ENCODE measurements at places on chromosomes 5 and 9.

- peaks cover 9% of the 10 kb centered on the region for H3K4me1 ChIP-seq
Observed at GRCh38 chr5:108259306-108259705, 122.6 kb downstream of the FBXL17 start.

DNA sequence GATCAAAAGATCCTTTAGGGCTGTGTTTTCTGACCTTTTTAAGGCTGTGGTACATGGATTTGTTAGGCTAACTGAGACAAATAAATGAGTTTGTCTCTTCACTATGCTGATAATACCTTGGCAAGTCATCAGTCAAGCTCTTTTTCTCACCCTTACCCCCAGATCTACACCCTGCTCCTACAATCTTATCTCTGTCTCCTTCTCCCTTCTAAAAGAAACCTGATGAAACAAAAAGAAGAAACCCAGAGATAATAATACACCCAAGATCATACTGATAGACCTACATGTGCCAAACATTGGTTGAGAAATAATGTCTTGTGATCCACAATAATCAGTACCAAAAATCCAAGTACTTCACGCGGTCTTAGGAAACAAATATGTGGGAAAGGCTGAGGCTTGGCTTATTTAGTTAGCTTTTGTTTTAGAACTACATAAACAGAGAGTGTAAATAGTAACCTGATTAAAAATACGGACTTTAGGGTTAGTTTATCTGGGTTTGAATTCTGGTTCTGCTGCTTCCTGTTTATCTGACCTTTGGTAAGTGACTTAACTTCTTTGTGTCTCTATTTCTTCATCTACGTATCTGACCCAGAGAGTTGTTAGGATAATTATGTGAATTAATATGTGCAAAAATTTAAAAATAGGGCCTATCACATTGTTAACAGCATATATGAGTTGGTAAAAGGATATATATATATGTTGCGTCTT, 24.8 kb upstream of the PDCD1LG2 start:
- H3K4me1 ChIP-seq, result peaks cover under 1% of the 10 kb centered on the region
- no peaks in the 10 kb centered on the region for H3K27me3 ChIP-seq
- no peak for DNase-seq
- H3K27ac ChIP-seq, result no peak overlapping the region
- H3K4me3 ChIP-seq, result no peak overlapping the region
- no peaks in the 10 kb centered on the region for H3K36me3 ChIP-seq

DNA sequence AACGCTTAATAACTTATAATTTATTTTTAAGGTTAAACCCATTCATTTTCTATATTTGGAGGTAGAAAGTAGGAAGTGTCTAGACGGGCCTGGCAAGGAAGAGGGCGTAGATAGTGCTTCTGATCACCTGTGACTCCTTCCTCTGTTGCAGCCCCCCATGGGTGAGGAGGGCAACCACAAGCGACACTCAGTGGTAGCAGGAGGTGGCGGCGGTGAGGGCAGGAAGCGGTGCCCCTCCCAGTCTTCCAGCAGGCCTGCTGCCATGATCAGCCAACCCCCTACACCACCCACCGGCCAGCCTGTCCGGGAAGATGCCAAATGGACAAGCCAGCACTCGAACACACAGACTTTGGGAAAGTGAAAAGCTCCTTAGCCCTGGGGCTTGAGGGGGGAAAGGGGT, 36.7 kb downstream of the FAXDC2 start:
- H3K36me3 ChIP-seq, result peaks cover 71% of the 10 kb centered on the region
- peak; percentile 15 for DNase-seq
- H3K27ac ChIP-seq, result peak overlapping the region; percentile 57
- H3K27me3 ChIP-seq, result no peaks in the 10 kb centered on the region

GRCh38 chr9:124474151-124474550, 23.9 kb downstream of the ADGRD2 start:
- no peaks in the 10 kb centered on the region for H3K36me3 ChIP-seq
- no peak overlapping the region for H3K27ac ChIP-seq
- no peak overlapping the region for H3K4me3 ChIP-seq
- peaks cover 22% of the 10 kb centered on the region for H3K27me3 ChIP-seq
- no peaks in the 10 kb centered on the region for H3K4me1 ChIP-seq

- peaks cover 22% of the 10 kb centered on the region for H3K36me3 ChIP-seq
- H3K4me1 ChIP-seq, result peaks cover 3% of the 10 kb centered on the region
- H3K27me3 ChIP-seq, result no peaks in the 10 kb centered on the region
Observed at GRCh38 chr9:94827584-94828304, 101.2 kb downstream of the AOPEP start.

DNA sequence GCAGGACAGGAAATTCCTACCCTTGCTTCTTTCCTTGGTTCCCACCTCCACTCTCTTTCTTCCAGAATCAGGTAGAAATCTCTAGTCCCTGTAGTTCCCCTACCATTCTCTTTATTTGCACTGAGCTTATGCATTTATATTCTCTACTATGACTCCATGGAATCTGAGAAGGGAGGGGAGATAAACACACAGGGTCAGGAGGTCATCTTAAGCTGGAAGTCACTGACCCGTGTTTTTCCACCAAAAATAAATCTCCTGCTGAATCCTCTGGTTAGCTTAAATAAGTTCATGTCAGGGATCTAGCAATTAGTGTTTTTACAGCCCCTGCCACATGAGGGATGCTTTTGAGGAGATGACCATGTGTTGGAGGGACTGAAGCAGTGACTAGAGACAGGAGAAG, 3.7 kb downstream of the ACTL7B start:
- no peak overlapping the region for H3K27ac ChIP-seq
- DNase-seq, result no peak
- H3K4me1 ChIP-seq, result no peaks in the 10 kb centered on the region
- H3K36me3 ChIP-seq, result no peaks in the 10 kb centered on the region
- H3K4me3 ChIP-seq, result no peak overlapping the region

GRCh38 chr9:79006546-79006945, 565.2 kb upstream of the TLE4 start:
- H3K36me3 ChIP-seq, result no peaks in the 10 kb centered on the region
- H3K27ac ChIP-seq, result no peak overlapping the region
- H3K27me3 ChIP-seq, result no peaks in the 10 kb centered on the region
- DNase-seq, result no peak

DNA sequence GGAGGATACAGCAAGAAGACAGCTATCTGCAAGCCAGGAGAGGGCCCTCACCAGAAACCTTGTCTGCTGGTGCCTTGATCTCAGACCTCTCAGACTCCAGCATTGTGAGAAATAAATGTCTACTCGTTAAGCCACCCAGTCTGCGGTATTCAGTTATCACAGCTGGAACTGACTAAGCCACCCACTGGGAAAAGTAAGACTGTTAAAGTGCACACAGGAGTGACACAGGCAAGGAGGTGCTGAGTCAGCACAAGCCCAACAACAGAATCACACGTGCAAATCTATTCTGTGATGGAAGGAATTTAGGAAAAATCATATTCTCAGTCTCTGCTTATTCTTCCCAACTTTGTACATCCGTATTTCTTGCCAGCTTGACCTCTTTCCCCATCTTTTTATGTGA, 200.0 kb downstream of the NR2F1-AS1 start:
- no peaks in the 10 kb centered on the region for H3K36me3 ChIP-seq
- H3K27ac ChIP-seq, result no peak overlapping the region
- H3K27me3 ChIP-seq, result peaks cover 2% of the 10 kb centered on the region
- no peak overlapping the region for H3K4me3 ChIP-seq
- DNase-seq, result no peak

DNA sequence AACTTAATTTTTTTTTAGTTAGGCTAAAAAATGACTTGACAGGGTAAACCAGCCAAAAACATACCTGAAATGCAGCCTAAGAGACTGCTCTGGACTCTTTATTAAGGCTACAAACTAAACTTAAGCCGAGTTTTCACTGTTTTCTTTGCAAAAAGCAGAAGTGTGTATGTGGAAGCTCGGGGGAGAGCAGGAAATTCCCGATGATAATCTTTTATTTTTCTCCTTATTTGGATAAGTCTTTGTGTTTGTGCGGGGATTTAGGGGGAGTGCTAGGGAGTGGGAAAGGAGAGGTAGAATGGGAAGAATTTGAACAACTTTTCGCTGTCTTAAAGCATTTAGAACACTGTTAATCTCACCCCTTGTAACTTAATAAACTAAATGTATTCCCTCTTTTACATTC, 30.7 kb upstream of the GPR21 start:
- H3K36me3 ChIP-seq, result peaks cover 23% of the 10 kb centered on the region
- H3K4me3 ChIP-seq, result no peak overlapping the region
- no peak for DNase-seq
- no peak overlapping the region for H3K27ac ChIP-seq
- H3K27me3 ChIP-seq, result no peaks in the 10 kb centered on the region

- H3K27me3 ChIP-seq, result peaks cover 25% of the 10 kb centered on the region
- no peaks in the 10 kb centered on the region for H3K36me3 ChIP-seq
- no peak overlapping the region for H3K27ac ChIP-seq
- no peak for DNase-seq
- no peaks in the 10 kb centered on the region for H3K4me1 ChIP-seq
- no peak overlapping the region for H3K4me3 ChIP-seq
Observed at GRCh38 chr9:132182314-132183091, 20.6 kb downstream of the NTNG2 start.

DNA sequence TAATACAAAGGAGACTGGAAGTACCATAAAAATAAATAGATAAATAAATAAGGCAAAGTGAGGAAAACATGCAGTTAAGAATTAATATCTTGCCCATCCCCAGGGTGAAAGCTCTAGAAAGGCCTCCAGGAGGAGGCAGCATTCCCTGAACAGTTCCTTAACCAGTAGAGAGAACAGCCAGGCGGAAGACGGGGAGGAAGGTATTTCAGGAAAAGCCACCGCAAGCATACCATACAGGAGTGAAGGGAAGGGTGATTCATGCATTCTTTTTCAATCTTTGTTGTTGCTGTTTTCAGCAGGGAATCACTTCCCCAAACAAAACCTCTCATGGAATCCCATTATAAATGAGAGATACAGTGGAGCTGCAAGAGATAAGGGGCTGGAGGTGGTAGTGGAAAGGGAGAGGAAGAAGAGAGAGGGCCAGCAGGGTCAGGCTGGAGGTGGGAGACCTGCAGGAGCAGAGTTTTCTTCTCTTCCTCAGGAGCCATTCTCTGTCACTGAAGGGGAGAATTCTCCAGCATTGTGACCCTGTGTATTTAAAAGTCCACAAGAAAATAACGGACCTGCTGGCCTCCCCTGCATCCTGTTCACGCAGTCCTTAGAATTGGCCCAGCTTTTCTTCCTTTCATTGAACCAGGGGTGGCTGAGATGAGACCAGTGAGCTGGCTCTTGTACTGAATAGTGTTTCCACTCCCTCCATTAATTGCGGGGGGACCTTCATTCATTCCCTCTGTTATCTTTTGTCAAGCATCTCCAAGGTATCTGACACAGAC, 255.9 kb downstream of the FAM114A2 start:
- no peaks in the 10 kb centered on the region for H3K36me3 ChIP-seq
- H3K27ac ChIP-seq, result no peak overlapping the region
- H3K4me3 ChIP-seq, result no peak overlapping the region
- no peaks in the 10 kb centered on the region for H3K27me3 ChIP-seq

GRCh38 chr5:93902288-93902687, 160.9 kb upstream of the POU5F2 start:
- no peak overlapping the region for H3K27ac ChIP-seq
- no peak overlapping the region for H3K4me3 ChIP-seq
- H3K4me1 ChIP-seq, result no peaks in the 10 kb centered on the region
- H3K27me3 ChIP-seq, result no peaks in the 10 kb centered on the region
- DNase-seq, result no peak
- no peaks in the 10 kb centered on the region for H3K36me3 ChIP-seq

DNA sequence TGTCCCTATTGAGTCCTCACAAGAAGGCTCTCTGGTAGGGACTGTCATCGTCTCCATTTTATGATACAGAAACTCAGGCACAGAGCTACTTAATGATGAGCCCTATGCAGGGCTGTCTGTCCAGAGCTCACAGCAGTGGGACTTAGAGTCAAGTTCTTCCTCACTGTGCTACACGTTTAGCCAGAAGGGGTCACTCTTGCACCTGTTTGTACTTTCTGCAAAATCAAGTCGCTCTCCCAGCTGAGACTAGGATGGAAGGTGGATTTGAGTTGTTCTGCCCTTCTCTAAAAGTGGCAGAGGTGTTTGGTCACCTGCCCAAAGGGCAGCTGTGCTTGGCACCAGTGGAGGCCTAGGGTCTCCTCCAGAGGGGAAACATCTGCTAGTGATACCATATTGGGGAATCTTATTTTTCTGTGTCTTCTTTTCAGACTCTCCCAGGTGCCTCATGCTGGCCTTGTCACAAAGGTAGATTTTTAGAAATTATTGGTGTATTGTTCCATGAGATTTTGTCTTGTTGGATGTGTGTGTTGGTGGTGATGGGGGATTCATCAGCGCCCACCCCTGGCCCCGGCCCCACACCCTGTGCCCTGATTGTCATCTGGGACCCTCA, 104.2 kb downstream of the PPARGC1B start:
- peak; percentile 44 for DNase-seq
- no peaks in the 10 kb centered on the region for H3K27me3 ChIP-seq

DNA sequence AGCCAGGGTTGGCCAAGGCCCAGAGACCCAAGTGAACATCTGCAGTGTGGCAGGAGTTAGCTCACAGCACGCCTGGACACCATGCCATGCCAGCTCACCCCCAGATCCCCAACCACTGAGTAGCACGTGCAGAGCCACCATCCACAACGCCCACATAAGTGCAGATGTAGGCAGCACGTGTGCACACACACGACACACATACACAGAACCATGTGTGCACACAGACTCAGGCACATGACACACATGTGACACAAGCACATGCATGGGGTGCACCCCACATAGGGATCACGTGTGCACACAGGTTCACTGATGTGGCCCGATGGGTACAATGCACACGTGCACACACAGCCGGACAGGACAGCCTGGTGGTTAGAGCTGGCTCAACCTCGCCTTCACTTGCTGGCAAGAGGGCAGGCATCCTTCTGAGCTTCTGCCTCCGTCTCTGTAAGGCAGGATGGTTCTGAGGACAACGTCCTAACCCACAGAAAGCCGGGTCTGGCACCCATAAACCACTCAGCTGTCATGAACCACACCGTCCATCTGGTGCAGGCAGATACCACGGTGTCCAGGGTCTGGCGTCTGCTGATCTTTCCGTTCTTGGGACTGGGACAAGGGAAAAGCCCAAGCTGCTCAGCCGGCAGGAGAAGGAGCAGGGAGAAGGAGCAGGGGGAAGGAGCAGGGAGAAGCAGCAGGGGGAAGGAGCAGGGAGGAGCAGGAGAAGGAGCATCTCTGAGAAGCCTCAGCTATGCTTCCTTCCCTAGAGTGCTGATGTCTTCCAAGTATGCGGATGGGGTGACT, 12.0 kb downstream of the LRRC26 start:
- peaks cover 12% of the 10 kb centered on the region for H3K4me1 ChIP-seq
- H3K36me3 ChIP-seq, result no peaks in the 10 kb centered on the region
- H3K27me3 ChIP-seq, result peaks cover 43% of the 10 kb centered on the region
- no peak for DNase-seq

- H3K36me3 ChIP-seq, result no peaks in the 10 kb centered on the region
- no peaks in the 10 kb centered on the region for H3K27me3 ChIP-seq
- no peak overlapping the region for H3K27ac ChIP-seq
- no peaks in the 10 kb centered on the region for H3K4me1 ChIP-seq
Observed at GRCh38 chr5:167709625-167710024, 581.8 kb upstream of the WWC1 start.

Data from activated naive CD8-positive, alpha-beta T cell treated with anti-CD3 and anti-CD28 coated beads, Interleukin-2, amount 50 U/mL, for 24 hours (primary cell).